ENCODE measurements at places on chromosomes 13 and 19.

- DNase-seq: no peak
Measured at GRCh38 chr13:62173958-62174357, 758.3 kb upstream of the PCDH20 start.

- DNase-seq: no peak
Measured at GRCh38 chr13:68027306-68027705, 797.2 kb upstream of the PCDH9 start.

- peak; percentile 3 for DNase-seq
Measured at GRCh38 chr13:72643311-72643989, 84.0 kb downstream of the MZT1 start.

DNA sequence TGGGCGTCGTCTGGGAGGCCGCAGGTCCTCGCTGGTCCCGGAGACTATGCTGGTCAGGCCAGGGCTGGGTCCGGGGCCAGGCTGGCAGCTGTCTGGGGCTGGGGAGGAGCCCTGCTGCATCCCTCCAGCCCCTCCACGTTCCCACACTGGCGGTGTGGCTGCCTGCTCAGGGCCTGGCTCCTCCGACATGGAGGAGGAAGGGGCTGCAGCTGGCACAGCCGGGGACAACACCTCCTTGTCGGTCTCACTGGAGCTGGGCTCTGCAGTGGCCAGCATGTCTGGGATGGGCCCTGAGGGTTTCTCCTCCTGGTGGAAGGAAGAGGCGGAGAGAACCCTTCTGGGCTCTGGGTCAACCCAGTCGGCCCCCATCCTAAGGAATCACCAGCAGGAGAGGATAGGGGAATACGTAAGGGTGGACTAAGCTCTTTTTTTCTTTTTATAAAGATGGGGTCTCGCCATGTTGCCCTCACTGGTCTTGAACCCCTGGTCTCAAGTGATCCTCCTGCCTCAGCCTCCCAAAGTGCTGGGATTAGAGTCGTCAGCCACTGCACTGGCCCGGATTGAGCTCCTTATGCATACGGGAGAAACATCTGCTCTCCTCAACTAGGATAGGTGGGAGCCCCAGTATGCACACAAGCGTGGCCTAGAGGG is 806 bp downstream of the ZNF414 start:
- no peak for DNase-seq

DNA sequence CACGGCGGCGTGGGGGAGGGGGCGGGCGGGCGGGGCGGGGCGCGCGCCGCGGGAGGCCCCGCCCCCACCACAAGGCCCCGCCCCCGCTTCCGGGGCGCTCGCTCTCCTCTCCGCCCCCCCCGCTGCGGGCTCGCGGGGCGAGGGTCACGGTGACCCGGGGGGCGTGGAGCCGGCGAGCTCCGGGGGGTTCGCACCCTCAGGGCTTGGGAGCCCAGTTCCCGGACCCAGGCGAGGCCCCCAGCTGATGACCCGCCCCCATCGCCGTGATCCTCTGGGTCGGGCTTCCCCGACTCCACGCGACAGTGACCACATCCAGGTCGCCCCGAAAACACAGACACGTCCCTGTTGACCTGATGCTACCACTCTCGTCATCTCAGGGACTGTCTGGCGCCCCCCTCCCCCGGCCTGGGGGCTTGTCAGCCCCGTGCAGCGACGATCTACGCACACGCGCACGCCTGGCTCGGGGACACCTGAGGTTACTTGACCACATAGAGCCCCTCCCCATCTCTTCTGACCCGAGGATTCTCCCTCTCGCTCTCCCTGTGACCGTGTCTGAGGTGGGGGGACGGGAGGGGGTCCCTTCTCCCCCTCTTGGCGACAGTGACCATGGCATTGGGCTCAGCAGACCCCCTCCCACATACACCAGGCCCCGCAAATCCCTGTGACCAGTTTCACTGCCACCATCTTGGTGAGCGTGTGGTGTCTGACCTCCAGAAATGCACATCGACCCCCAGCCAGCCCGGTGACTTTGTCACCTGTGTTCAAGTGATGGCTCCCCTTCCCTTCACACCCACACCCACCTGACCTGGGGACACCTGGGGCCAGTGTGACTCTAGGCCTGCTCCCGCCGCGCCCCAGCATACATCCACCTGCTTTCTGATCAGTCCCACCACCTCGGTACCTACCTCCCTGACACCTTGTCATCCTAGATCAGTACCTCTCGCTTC is 670 bp downstream of the MAP2K7 start:
- DNase-seq: no peak

GRCh38 chr13:46796515-46797474 is at the start of gene ESD:
Gene ESD, minus strand, starts transcription at chr13:46797161. Its CDS starts 5,748 bp downstream, at chr13:46791413.
- DNase-seq: peak; percentile 52

DNA sequence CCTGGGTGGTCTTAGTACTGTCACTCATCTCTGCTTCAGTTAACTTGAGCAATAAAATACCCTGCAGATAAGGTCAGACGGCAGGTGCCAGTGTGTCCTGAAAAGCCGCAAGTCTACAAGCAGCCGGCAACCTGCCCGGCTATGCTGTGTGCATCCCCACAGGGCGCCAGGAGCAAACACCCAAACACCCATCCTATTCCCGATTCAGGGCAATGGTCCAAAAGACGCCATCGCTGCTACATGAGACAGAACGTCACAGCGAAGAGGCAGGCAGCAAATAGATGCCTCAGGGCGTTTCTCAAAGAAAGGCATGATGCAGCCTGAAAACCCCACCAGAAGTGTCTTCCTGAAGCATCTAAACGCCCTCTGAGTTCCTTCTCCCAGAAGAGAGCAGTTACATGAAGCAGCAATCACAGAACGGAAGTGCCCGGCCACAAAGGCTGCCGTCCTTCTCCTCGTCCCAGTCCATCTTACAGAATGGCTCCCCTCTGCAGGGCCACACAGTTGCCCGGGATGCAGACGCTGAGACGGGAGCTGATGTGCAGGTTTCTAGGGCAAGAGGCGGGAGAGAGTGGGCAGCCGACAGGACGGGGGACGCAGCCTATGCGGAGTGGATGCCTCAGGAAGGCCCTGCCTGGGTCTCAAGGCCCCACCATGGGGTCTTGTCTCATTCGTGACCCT is 35.1 kb downstream of the RASA3 start:
- DNase-seq: no peak

GRCh38 chr13:73281746-73282145 is 222.9 kb downstream of the KLF5 start:
- DNase-seq: no peak

DNA sequence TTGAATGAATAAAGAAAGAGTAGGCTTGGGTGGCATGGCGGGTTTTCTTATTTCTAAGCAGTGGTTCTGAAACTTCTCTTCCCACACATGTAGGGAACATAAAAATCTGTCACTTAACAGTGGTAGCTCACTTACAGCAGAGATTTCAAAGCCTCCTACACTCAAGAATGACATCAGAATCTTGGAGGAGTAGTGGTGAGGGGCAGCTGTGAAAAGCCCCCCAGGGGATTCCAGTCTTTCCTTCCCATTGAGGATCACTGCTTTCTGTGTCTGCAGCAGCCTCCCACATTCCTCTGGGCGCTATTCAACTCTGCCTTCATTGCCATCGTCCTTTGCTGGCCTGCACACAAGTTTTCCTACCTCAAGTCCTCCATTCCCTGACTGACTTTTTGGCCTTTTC is 8.6 kb upstream of the NEK5 start:
- no peak for DNase-seq

DNA sequence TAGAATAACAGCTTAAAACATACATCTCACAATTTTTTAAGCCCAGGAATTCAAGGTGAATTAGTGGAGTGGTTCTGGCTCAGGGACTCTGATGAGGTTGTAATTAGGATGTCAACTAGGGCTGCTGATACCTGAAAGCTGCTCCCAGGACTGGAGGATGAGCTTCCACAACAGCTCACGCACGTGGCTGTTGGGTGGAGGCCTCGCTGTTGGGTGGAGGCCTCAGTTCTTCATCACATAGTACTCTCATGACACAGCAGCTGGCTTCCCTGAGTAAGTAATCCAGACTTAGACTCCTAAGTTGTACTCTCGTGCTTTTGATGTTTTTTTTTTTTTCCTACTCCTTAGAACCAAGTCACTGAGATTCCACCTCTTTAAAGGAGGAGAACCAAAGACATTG is 577.1 kb upstream of the PRR20A start:
- no peak for DNase-seq

GRCh38 chr13:45508776-45509175 is 44.0 kb downstream of the COG3 start:
- no peak for DNase-seq

DNA sequence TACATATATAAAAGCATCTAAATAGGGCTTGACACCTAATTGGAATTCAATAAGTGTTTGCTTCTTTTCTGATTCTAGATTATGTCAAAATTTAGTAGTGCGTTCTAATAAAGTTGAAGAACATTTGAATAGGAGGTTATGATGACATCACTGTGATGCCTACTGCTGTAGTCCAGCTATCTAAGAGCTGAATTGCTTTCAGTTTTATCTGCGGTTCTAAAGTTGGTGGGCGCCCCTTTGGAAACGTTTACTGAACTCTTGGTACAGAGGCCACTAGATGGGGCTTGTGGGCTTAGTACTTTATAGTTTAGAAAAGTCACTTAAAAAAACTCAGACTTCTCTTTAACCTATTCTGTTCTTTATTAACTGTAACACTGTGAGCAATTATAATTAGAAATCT is 776.9 kb downstream of the GPC5 start:
- DNase-seq: no peak

GRCh38 chr13:46315491-46316075 is 71.5 kb downstream of the RUBCNL start:
- DNase-seq: no peak

- DNase-seq: no peak
Measured at GRCh38 chr13:33409673-33410510, 124.3 kb upstream of the STARD13 start.

Data from AG09309 (cell line).